Hair follicular keratinocyte (primary cell): ENCODE measurements at places on chromosomes 12 and 14. TPM values are rescaled to one million over a fixed set of nuclear protein-coding genes. Genes with fewer than 3 reads are reported as not detected.

Gene SDR9C7
- total RNA-seq = 0.31 and 0.57 TPM in 2 replicates

Gene BATF
- total RNA-seq = not detected in 2 replicates

Gene ACVR1B
- 8.1 and 12.4 TPM in 2 replicates for total RNA-seq

Gene COCH
- 0.23 TPM in 1 of 2 replicates, not detected in the other for total RNA-seq

Gene FBLN5
- total RNA-seq = 0.31 and 1.4 TPM in 2 replicates

Gene POTEM
- not detected in 2 replicates for total RNA-seq

Gene C14orf132
- 0.57 and 1.1 TPM in 2 replicates for total RNA-seq

Gene TEX22
- total RNA-seq = not detected in 2 replicates

Gene ANKS1B
- not detected in 2 replicates for total RNA-seq

Gene CEBPE
- total RNA-seq = not detected in 2 replicates

Gene CNTN1
- total RNA-seq = 23.7 and 27.6 TPM in 2 replicates

Gene SLC16A7
- total RNA-seq = 5.2 and 6.0 TPM in 2 replicates

Gene SPX
- total RNA-seq = 0.86 and 1.5 TPM in 2 replicates

Gene DLST
- total RNA-seq = 67.1 and 70.2 TPM in 2 replicates

Gene MYO1A
- total RNA-seq = not detected in 2 replicates

Gene CCDC184
- total RNA-seq = 0.08 TPM in 1 of 2 replicates, not detected in the other

Gene ERBB3
- total RNA-seq = 6.2 and 14.0 TPM in 2 replicates

Gene P3H3
- 10.6 and 15.9 TPM in 2 replicates for total RNA-seq

Gene KRT79
- total RNA-seq = not detected in 2 replicates

Gene TAS2R46
- total RNA-seq = not detected in 2 replicates

Gene WNT5B
- total RNA-seq = 19.9 and 24.6 TPM in 2 replicates

Gene TSPAN19
- total RNA-seq = 0.55 and 0.57 TPM in 2 replicates

Gene NTF3
- total RNA-seq = not detected in 2 replicates

Gene PRIMA1
- total RNA-seq = not detected in 2 replicates

Gene GLS2
- total RNA-seq = 0.86 and 2.1 TPM in 2 replicates

Gene LRIG3
- total RNA-seq = 23.0 and 36.2 TPM in 2 replicates

Gene CD163
- not detected in 2 replicates for total RNA-seq

Gene AICDA
- not detected in 2 replicates for total RNA-seq

Gene KRT83
- not detected in 2 replicates for total RNA-seq

Gene LRP1-AS
- not detected in 2 replicates for total RNA-seq

Gene RGS6
- not detected in 2 replicates for total RNA-seq

Gene FSCB
- total RNA-seq = not detected in 2 replicates

Gene PLEKHA5
- 13.8 and 18.2 TPM in 2 replicates for total RNA-seq

Gene OTOGL
- 0.11 TPM in 1 of 2 replicates, not detected in the other for total RNA-seq

Gene LRFN5
- not detected in 2 replicates for total RNA-seq

Gene GSC
- not detected in 2 replicates for total RNA-seq

Gene OR4E2
- not detected in 2 replicates for total RNA-seq

Gene SLC5A8
- total RNA-seq = 0.08 TPM in 1 of 2 replicates, not detected in the other

Gene PELI2
- total RNA-seq = 0.04 and 0.08 TPM in 2 replicates

Gene INHBC
- not detected in 2 replicates for total RNA-seq

Gene KRT78
- total RNA-seq = 0.04 and 0.16 TPM in 2 replicates

Gene DIABLO
- total RNA-seq = 66.2 and 75.4 TPM in 2 replicates

Gene RFLNA
- total RNA-seq = 26.7 and 27.3 TPM in 2 replicates

Gene ADAM21
- 0.30 and 0.55 TPM in 2 replicates for total RNA-seq

Gene OR4K14
- total RNA-seq = not detected in 2 replicates

Gene HIP1R
- total RNA-seq = 43.9 and 47.3 TPM in 2 replicates

Gene RNF212B
- not detected in 2 replicates for total RNA-seq

Gene FAM181A
- total RNA-seq = 0.80 TPM in 1 of 2 replicates, not detected in the other

Gene EIF2S1
- 169 and 265 TPM in 2 replicates for total RNA-seq

Gene GPX2
- total RNA-seq = 0.23 and 1.7 TPM in 2 replicates

Gene GEMIN2
- 37.5 and 55.2 TPM in 2 replicates for total RNA-seq

Gene SOX5
- not detected in 2 replicates for total RNA-seq

Gene TAS2R13
- total RNA-seq = not detected in 2 replicates

Gene UBE3B
- 26.9 and 51.9 TPM in 2 replicates for total RNA-seq
